Muscle of leg (tissue), 16 donors: ENCODE measurements at places on chromosomes 3 and 15. TPM values are rescaled to one million over a fixed set of nuclear protein-coding genes. Genes with fewer than 3 reads are reported as not detected.

DNA sequence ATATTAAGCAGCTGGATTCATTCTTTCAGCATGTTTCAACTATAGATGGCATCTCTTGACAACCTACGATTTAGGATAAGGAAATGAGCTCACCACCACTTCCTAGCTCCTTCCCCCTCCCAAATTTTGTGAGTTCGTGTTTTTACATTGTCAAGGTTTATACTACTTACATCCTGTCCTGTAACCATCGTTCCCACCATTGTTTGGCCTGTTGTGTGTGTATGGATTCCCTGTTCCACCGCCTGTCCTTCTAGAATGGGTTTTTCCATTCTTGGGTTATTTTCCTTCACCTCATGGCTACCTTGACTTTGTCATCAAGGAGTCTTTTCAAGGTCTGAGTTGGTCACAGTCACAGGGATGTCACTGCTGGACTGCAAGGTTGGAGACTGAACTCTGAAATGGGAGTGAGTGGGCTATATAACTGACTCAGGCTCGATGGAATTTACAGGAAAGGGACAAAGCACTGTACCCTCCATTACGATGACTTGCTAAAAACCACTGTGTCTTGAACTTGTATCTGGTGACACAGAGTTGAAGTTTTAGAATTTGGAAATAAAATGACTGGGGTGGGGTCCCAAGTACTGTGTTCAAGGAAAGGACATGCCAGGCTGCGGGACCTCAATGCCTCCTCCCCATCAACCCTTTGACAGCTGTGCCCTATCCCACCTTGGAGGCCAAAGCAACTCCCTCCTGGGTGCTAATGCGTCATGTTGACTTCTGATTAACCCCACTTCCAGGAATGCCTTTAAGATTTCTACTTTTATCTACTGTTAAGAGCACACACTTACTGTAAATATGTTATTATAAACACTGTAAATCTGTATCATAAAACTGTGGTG is 66.8 kb upstream of the BLM start:
- DNase-seq, result peak; percentile 30

- peak; percentile 85 for DNase-seq
Observed at GRCh38 chr15:78108300-78109084, 16.1 kb downstream of the SH2D7 start.

- DNase-seq, result no peak
Observed at GRCh38 chr3:99862208-99862607, 44.5 kb downstream of the CMSS1 start.

DNA sequence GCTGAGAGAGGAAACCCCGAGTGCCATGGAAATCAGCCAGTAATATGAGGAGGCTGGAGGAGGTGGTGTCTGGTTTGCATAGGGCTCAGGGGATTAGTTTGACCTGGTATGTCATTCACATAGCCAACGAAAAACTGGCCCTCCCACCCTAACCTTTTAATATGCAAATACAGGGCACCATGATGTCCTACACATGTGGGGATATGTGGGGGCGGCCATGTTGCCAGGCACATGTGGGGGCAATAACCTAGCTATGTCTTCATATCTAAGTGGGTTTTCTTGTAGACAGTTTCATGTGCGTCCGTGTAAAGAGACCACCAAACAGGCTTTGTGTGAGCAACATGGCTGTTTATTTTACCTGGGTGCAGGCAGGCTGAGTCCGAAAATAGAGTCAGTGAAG is 110.1 kb downstream of the MOBP start:
- no peak for DNase-seq

- no peak for DNase-seq
Observed at GRCh38 chr15:25089577-25089976, 134.8 kb downstream of the SNRPN start.

- no peak for DNase-seq
Observed at GRCh38 chr3:171776839-171777583, 33.3 kb downstream of the PLD1 start.

GRCh38 chr3:16257309-16257708 is 7.4 kb downstream of the DPH3 start:
- no peak for DNase-seq

- DNase-seq, result no peak
Observed at GRCh38 chr3:185979721-185980121, 41.9 kb upstream of the TRA2B start.

GRCh38 chr15:29278436-29279105 is 8.9 kb upstream of the NSMCE3 start:
- DNase-seq, result no peak

The NDUFB4 gene
- polyA plus RNA-seq, result 171 TPM

The FBN1 gene
- 137 TPM for polyA plus RNA-seq

The XCR1 gene
- polyA plus RNA-seq, result 0.09 TPM

The CYP8B1 gene
- polyA plus RNA-seq, result not detected

The MCF2L2 gene
- 0.21 TPM for polyA plus RNA-seq
